Activated CD4-positive, CD25-positive, alpha-beta regulatory T cell (primary cell): ENCODE measurements at places on chromosomes 2 and 18.
A peak's percentile ranks its signal among the peaks of the same experiment; 100 is the strongest.

DNA sequence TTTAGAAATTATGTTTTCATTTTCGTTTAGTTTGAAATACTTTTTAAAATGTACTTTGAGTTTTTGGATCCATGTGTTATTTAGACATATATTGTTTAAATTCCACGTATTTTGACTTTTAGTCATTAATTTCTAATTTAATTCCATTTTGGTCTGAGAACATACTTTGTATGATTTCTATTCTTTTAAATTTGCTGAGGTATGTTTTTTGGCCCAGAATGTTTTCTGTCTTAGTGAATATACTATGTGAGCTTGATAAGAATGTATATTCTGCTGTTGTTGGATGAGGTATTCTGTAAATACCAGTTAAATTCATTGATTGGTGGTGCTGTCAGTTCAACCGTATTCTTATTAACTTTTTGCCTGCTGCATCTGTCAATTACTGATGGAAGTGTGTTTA lies 26.4 kb downstream of the VRK2 start:
- DNase-seq = no peak

GRCh38 chr2:72719416-72719815 lies 106.4 kb downstream of the EXOC6B start:
- no peak for DNase-seq

- no peak for DNase-seq
Observed at GRCh38 chr18:58991167-58991798, 126.6 kb downstream of the ZNF532 start.

DNA sequence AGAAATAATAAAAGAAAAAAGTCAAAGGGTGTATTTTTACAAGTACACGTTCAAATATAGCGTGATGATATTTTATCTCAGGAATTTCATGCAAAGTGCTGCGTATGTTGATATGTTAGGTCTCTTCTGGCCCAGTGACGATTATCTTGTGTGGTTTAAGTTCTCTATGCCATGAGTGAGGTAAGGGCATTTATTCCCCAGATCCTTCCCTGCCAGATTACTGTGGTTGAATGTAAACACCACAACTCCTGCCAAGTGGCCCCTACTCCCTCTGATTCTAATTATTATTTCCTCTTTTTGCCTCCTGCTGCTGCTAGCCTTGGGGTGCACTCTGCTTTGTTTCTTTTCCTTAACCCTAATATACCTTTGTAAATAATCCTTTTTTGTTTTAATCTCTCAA lies 12.2 kb downstream of the SCN2A start:
- DNase-seq = no peak

DNA sequence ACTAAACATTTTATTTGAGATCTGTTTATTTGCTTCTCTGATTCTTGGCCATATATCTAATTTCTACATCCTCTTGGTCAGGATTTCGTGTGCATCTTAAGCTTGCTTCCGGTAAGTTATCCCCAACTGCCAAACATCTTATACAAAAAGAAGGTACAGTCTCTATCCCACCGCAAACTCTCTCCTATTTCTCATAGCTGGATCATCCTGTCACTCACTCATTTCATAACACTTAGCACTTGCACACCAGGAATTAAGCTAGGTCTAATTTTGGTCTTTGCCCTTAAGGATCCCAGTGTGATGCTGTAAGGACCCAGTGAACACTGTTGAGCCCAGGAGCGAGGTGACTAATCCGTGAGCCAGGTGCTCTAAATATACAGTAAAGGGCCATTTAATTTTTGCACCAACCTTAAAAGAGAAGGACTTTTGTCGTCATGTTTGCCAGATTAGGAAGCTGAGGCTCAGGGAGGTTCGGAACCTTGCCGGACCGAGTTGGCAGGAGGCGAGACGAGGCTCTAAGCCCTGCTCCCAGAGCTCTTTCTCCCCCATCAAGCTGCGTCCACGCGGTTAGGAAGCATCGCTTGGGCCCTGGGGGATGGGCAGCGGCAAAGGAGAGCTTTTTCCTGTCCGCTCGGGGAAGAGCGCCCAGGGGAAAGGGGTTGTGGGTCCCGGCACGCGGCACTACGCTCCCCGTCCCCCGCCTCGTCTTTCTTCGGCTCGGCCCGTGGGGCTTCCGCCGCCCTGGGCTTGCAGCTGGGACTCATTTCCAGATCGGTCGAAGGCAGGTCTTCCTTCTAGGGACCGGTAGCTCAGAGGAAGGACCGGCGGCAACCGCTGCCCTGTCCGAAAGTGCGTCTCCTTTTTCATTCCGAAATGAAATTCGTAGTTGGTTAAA lies 4.1 kb upstream of the ITPRIPL1 start:
- no peak for DNase-seq

DNA sequence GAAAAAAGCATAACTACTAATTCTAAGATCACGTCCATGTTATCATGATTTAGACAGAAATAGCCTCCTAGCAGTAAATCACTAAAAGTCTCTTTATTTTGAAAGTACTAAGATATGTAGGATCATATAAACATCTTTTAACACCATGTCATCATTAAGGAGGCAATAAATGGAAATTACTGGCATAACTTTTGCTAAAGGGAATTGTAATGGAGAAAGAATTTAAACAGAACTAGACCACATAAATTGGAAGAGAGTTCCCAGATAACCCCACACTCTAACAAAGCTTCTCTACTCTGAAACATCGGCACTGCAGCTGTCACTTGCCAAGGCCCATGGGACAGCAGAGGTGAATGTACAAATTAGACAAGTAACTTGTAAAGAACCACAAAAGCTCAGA lies 29.5 kb downstream of the STK39 start:
- DNase-seq = no peak

- no peak for DNase-seq
Observed at GRCh38 chr2:122180972-122181371, 425.5 kb downstream of the TSN start.

- no peak for DNase-seq
Observed at GRCh38 chr2:229066121-229066715, 204.9 kb downstream of the PID1 start.

GRCh38 chr2:63054841-63055225 lies 4.2 kb downstream of the OTX1 start:
- DNase-seq = no peak

DNA sequence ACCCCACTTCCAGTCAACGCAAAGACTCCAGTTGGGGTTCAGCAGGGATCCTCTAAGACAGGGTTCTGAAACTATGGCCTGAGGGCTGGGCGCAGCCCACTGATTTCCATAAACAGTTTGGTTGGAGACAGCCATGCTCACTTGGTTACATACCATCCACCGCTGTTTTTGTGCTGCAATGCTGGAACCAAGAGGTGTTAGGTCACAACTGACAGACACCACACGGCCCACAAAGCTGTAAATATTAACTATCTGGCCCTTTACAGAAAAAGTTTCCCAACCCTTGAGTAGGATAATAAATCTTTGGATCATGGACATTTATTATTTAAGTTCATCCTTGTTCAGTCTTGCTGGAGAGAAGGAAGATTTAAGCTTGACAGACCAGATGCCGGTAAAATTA lies 8.4 kb upstream of the CD226 start:
- no peak for DNase-seq

DNA sequence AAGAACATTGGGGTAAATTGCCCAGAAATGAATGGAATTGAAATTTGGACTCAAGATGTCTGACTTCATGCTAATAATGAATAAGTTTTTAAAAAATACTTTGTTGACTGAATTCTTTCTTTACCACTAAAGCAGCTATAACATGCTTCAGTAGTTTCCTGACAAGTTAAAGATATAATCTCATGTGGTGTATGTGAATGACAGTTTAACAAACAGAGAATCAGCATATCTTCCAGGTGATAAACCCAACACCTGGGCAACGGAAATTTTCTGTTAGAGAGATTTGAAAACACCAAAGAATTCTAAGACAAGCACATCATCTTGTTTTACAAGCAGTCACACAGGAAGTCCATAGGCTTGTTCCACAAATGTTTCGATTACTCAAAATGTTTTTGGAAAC lies 372.6 kb upstream of the VRK2 start:
- no peak for DNase-seq

- no peak for DNase-seq
Observed at GRCh38 chr2:34294961-34295360, 695.9 kb upstream of the FAM98A start.

DNA sequence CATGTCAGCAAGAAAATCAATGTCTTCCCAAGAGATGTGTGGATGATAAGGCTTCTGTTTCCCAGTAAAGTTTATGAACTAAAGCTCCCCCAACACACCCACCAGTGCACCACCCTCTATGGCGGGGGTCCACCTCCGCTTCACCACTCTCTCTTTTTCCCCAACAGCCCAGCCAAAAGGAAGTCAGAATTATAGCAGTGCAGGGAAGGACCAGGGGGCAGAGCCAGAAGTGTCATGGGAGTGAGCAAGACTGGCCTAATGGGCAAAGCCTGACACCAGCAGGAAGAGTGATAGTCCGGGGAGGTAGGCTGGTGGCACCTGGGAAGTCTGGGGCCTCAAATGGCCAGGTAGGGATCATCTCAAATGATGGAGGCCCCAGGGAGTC lies 167.7 kb downstream of the ZFP36L2 start:
- DNase-seq = no peak

GRCh38 chr2:20667151-20667530 lies 197 bp downstream of the GDF7 start:
- DNase-seq = no peak

DNA sequence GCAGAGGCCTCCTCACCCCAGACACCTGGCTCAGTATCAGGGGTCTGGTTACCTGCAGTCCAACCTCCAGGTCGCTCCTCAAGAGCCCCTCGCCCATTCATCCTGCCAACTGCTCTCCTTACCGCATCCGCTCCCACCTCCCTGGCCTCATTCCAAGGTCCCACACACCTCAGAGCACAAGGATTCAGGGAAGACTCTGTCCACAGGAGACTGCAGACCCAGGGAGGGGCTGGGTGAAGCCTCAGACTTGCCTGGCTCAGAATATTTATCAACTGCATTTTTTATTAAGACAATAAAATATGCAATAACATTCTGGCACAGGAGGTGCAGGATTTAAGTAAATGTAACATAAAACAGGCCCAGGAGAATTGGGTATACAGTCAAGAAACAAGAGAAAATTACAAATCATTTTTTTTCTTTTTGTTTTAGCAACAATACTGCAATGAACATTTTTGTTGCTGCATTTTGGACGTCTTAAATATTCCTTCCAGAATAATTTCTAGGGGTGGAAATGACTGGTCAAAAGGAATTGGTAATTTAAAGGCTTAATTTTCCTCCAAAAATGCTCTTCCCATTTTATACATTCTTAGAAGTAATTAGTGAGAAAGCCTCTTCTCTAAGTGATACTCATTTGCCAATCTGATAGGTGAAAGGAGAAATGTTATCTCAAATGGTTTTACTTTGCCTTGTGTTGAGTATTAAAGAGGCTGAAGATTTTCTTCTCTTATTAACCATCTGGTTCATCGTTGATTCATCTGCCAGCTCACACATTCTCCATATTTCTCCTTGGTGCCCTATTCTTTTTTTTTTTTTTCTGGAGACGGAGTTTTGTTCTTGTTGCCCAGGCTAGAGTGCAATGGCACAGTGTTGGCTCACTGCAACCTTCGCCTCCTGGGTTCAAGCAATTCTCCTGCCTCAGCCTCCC lies 42.5 kb downstream of the TEX44 start:
- DNase-seq = no peak

- DNase-seq = no peak
Observed at GRCh38 chr2:239694487-239694886, 293.7 kb upstream of the HDAC4 start.

DNA sequence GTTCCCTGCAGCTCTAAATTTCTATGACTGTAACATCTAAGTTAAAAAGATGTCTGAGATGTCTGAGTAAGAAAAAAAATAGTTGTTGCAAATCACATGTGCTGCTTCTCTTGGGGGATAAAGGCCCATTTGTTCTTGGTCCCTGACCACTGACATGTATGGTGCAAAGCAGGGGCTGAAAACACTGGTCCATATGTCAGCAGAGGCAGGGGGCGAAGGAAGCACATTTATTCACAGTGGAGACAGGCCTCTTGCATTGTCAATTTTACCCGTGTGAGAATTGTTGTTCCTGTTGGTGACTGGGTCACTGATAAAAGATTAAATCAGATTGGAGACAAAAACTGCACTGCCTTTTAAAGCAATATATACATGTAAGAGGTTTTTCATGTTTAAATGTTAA lies 38.8 kb downstream of the PRKCE start:
- no peak for DNase-seq

DNA sequence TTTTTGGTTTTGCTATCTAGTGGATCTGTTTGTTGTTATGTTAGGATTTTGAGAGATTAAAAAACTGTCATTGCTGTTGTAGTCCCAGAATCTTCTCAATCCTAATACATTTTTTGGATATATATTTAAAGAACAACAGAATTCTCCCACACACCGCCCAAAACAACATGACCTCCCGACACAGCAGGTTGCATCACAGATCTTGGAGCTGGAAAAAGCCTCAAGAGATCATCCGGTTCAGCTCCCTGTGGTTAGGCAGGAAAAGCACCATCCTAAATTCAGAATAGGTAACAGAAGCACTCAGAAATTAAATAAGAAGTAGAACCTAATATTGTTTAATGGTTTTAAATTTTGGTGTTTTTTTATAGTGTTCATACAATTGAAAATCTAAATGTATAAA lies 251.4 kb upstream of the STON1 start:
- DNase-seq = no peak

GRCh38 chr18:79465392-79465991 lies 69.8 kb downstream of the NFATC1 start:
- no peak for DNase-seq

DNA sequence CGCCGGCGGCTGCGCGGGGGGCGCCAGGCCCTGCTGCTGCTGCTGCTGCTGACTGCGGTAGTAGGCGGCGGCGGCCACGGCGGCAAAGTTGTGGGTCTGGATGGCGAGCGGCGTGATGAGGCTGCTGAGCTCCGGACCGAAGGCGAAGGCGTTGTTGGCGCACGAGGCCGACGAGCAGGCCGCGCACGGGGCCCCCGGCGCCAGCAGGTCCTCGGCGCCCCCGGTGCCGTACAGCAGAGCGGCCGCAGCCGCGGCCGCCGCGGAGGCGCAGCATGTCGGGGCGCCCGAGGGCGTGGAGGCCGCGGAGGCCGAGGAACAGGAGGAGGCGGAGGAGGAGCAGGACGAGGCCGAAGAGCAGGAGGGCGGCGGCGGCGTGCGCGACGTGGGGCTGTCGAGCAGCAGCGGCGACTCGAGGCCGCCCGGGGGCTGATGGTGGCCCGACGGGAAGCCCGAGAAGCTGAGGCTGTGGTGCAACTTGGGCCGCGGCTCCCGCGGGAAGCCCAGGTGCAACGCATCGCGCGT lies 1.8 kb downstream of the ZFP36L2 start:
- DNase-seq = peak; percentile 9

DNA sequence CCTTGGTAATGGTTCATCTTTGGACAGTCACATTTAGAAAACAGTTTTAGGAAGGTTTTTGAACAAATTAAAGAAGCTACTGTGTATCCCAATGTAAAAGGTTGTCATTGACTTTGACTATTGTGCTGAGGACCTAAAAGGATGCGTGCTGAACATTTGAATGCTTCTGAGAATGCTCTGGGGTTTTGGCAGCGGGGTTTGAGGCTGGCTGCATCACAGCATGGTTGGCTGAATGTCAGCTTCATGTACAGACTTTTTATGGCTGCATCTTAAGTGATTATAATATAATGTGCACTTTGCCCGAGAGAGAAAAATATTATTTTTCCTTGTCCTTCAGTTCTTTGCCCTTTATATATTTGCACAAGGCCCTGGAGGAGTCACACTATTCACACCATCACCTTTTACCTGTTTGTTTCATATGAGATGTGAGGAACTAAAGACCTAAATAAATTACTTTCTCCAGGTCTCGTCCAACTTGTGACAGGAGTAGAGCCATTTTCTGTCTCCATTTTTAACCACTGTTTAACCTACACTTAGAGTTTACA lies 125.9 kb downstream of the CCDC85A start:
- no peak for DNase-seq
